ENCODE measurements at places on chromosomes 12 and 14.

- no peak for DNase-seq
Observed at GRCh38 chr14:78417532-78417931, 247.4 kb downstream of the NRXN3 start.

GRCh38 chr12:21340403-21340802 is 5.7 kb upstream of the SLCO1A2 start:
- no peak for DNase-seq

DNA sequence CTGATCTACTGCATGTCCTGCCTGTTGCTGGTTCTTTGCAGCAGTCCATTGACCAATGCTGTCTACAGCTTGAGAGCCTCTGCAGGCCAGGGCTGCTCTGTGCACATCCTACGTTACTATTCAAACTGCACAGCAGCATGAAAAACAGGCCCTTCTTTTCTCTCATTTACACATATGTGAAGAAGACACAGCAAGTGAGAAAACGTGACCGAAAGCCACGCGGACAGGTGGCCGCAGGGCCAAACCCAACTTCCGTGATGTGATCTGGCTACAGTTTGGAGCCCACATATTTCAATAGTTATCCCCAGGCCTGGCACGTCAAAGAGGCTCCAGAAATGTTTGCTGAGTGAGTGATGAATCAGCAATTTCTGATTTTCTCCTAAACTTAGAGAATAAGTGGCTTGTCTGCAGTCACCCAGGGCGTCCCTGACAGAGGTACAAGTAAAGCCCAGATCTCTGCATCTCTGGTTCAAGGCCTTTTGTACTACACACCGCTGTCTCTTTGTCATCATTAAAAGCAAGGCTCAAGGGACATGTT is 17.9 kb upstream of the TCL1B start:
- DNase-seq: no peak

GRCh38 chr12:41907021-41907420 is 237.7 kb downstream of the GXYLT1 start:
- no peak for DNase-seq

DNA sequence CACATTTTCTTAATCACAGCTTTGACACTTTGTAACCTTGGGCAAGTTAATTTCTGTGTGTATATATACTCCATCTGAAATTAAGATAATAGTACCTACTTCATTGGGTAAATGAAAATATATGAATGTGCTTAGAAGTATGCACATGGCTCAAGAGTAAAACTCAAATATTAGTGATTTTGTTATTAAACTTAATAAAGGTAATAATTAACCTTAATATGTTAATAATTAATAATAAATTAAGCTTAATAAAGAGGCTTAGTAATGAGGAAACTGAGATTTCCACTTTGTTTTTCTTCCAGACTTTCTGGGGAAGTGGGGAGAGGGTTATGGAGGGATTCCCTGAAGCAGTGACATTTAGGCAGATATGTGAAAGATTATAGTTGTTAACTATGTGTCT is 19.8 kb downstream of the USP15 start:
- DNase-seq: no peak

DNA sequence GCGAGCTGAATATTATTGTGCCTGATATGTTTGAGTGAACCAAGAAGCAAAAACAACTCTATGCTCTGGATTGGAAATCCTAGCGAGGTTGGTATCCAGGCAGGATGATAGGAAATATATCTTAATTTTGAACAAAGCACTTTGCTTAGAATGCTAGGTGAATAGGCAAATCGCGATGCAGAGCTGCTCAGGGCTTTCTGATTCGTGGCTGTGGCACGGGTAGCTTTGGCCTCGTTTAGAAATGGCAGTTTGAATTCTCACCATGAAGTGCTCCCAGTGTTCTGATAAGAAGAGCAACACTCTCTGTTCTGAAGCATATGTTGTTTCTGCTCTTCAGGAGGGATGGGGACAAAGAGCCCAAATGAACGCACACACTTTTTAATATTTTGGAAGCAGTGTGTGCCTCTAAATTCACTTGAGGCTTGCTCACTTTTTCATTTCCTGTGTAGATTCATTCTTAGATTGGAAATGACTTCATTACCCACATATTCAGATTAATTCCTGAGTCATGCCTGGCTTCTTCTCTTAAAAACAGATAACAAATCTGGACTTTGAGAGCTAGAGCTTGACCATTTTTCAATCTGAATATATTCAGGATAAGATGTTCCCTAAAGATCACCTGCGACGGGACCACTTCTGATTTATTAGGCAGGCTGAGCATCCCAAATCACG is 200.9 kb downstream of the RPAP3 start:
- no peak for DNase-seq

- DNase-seq: no peak
Observed at GRCh38 chr12:105967038-105967776, 171.5 kb downstream of the NUAK1 start.

DNA sequence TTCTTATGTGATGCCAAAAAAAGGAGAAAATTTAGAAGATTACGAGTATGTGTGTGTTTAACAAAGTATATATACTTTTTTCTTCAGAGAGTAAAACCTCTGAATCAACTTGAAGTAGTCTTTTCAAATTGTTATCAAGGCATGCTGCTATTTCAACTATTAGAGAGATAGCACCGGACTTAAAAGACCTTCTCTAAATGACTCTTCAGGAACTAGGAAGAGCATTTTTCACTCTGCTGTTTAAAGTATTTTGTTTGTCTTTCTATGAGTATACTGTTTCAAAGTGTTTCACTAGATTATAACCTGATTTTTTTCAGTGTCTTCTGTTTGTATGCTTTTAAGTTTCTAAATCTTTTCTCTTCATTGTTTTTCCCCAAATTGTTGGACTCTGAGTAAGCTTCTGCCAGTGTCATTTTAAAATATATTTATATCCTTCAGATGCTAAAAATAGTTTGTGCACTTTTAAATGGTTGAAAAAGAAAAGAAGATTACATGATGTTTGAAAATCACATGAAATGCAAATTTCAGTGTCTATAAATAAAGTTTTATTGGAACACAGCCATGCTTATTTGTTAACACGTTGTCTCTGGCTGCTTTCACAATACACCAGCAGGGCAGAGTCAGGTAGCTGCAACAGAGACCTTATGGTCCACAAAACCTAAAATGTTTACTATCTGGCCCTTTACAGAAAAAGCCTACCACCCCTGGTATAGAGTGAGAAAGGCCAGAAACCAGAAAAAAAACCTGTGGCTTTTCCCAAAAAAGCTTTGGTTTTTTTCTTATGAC is 21.3 kb downstream of the CRADD start:
- DNase-seq: no peak

GRCh38 chr12:29499235-29499634 is 1.7 kb upstream of the OVCH1 start:
- DNase-seq: no peak

DNA sequence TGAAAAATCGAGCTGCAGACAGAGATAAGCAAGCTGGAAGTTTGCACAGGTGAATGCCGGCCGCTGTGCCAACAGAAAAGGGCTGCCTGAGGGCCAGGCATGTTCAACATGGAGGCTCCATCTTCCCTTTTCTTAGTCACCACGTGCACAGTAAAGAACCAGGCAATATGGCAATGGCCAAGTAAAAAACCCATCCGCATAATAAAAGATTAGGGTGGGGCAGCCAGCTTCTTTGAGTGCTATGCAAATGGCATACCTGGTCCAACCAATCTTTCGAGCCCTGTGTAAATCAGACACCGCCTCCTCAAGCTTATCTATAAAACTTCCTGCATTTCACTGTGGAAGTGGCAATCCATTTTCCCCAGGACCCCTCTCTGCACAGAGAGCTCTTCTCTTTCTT is 16.7 kb downstream of the PNP start:
- no peak for DNase-seq

- DNase-seq: no peak
Observed at GRCh38 chr12:15575671-15576541, 213.3 kb downstream of the EPS8 start.

- DNase-seq: no peak
Observed at GRCh38 chr12:107477947-107478610, 207.5 kb upstream of the PWP1 start.

GRCh38 chr14:75519826-75520728 is 2.2 kb upstream of the BATF start:
- no peak for DNase-seq

DNA sequence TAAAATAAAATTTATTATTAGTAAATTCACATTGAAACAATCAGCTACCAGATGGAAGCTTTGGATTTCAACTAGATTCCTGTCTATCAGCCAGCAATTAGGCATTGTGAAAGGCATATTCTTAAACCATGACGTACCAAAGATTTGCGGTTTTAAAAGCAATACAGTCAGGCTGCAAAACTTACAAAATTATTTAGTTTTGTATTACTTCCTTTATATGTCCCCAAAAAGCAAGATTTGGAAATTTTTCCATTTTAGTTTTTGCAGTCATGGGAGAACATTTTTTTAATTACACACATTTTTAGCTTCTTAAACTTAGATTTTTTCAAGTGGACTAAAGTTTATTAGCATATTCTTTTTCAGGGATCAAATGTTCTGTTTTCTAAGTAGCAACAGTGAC is 225.0 kb upstream of the KITLG start:
- no peak for DNase-seq

DNA sequence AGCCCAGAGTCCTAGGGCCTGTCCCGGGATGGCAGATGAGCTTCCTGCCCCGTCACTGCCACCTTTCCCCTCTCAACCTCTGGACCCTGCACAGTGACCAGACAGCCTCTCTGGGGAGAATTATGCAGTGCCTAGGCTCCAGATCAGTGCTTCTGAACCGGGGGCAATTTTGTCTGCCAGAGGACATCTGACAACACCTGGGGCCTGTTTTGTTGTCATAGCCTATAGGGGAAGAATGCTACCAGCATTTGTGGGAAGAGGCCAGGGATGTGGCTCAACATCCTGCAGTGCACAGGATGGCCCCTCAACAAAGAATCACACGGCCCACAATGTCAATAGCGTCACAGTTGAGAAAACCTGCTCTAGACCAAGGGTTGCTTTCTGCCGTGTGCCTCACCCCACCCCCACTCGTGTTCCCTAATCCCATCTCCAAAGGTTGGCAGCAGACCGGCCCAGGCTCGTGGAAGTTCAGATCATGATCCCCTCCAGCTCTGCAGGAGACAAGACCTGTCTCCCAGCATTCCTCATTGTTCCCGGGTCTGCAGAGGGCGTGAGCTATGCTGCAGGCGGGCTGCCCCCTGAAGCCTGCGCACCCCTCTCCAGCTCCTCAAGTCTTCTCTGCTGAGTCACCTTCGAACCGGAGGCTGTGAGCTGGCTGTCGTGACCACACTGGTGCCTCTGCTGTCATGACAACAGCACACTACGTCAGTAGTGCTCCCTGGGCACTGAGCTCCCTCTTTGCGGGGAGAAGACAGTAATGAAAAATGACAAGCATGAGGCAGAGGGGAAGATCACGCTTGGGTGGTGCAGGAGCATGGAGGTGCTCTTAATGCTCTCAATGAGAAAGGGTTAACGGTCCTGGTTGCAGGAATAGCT is 2.0 kb upstream of the GAPDH start:
- peak; percentile 57 for DNase-seq

DNA sequence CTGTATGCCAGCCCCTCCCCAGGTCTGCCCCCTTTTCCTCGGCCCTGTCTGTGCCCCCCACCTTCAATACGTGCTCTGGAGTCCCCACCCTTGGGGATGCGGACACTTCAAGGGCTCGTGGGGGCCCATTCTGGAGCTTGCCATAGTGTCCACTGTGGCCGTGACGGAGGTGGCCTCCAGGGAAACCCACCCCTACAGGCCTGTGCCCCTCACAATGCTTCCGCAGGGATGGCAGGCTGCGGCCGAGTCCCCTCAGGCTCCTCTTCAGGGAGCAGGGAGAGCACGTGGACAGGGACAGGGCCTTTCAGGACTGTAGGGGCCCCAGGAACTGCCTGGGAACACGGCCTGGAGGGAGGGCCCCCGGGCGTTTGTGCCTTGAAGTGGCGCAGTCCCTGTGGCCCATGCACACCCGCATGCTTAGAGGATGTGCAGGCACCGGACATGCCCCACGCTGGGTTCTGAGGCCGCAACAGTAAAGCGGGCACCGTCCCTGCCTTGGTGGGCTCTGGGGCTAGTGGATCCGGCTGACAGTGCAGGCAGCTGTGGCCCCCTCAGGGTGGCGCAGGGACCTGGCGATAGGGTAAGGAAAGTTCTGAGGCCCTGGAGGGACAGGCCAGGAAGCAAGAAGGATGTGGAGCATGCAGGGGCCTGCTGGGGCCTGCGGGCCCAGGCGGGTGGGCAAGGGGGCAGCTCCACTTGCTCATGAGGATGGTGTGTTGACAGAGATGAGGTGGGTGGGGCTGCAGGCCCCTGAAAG is 209.0 kb upstream of the RTL1 start:
- DNase-seq: no peak

DNA sequence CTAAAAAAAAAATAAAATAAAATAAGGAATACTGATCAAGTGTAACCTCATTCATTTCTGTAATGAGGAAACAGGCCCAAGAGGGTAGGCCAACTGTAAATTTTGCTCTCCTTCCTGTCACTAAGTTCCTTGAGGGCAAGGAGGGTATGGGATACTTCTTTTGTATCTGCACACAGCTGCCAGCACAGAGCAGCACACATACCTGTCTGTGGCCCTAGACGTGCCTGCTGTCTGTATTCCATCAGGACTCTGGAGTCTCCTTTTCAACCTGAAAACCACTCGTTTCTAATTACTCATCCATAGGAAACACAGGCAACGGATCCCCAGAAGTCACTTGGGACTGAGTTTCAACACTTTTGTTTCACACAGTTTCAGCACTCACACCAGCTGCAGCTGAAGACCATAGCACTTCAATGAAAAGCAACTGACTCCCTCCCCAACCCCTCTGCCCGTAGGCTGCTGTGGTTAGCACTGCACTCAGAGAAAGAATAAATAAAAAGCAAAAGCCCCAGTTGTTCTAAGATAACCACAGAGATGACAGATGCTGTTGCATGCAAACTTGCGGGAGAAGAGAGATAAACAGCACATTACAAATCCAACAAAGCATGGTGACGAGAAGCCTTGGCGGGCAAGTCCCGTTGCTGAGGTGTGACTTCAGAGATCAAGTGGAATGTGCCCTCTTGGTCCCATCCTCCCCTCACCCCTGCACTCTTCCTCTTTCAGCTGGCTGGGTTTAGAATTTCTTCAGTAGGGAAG is 24.9 kb downstream of the CRACR2A start:
- no peak for DNase-seq

- no peak for DNase-seq
Observed at GRCh38 chr12:132219323-132219722, 75.1 kb downstream of the NOC4L start.

GRCh38 chr12:67299526-67299925 is 30.4 kb downstream of the CAND1 start:
- DNase-seq: no peak

GRCh38 chr14:71049435-71050133 is 142.3 kb downstream of the PCNX1 start:
- DNase-seq: no peak

- DNase-seq: no peak
Observed at GRCh38 chr12:40168868-40169267, 55.9 kb upstream of the LRRK2 start.
